Stimulated activated CD4-positive, alpha-beta T cell treated with anti-CD3 and anti-CD28 coated beads, Interleukin-4, amount 100 ng/mL, for 1 hour (primary cell): ENCODE measurements at places on chromosomes 4 and X.
A peak's percentile ranks its signal among the peaks of the same experiment; 100 is the strongest.

DNA sequence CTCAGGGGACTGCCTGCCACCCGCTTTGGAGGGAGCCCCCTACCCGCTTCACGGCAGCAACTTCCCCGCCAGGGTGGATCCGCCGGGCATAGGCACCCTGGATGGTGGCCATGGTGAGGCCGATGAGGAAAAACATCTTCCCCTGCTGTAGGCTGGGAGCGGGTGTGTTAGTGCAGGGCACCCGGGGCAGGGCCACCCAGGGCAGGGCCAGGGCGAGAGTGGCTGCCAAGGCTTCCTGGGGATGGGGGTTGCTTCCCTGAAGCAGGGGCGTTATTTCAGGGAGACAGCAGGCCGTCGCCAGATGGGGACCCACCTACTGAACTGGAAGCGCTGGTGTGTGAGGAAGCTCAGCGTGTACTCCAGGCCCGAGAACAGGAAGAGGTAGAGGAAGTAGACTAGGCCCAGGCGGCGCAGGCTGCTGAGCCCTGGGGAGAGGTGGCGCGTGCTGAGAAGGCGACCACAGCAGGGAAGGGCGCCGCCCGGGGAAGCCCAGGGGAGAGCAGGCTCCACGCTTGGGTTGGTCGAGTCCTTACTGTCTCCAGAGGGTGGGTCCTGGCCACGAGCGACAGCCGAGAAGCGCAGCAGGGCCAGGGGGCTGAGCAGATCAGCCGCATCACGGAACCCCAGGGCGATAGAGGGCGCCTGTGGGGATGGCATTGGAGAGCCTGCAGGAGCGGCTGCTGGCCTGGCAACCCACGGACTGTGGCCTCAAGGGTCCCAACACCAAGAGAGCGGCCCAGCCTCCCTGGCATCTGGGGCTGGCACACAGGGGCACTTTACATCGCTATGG, 31.5 kb downstream of the NOP14 start:
- peak; percentile 51 for DNase-seq

DNA sequence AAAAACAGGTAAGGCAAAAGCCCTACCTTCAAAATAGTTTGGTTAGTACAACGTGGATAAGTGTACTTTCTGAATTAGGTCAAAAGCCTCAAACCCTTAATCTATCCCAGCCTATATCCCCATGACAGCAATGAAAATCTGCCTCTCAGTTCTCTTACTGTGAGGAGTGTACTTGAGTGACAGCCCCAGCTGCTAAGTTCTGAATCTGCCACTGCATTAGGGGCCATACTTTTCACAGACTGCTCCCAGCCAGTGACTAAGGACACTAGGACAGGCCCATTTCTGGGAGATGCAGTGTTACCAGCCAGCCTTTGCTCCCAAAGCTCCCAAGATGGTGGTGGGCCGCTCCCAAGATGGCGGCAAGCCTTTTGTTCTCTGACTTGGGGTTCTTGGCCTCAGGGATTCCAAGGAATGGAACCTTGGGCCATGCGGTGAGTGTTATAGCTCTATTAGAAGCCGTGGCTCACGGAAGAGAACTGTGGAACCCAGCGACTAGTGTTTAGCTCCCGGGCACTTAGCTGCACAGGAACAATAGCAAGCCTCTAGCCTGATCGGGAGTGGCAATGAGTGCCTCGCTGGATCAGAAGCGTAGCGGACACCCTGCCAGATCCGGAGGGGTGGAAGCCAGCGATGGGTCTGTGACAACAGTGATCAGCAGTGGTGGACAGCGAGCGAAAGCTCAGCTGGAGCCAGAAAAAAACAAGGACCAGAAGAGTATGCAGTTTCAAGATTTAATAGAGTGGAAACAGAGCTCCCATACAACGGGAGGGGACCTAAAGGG, 175.6 kb upstream of the NRK start:
- DNase-seq = no peak

GRCh38 chr4:23969635-23970145, 79.8 kb upstream of the PPARGC1A start:
- DNase-seq = no peak

- DNase-seq = no peak
These were observed 33.4 kb downstream of the PJA1 start for GRCh38 chrX:69131886-69132285.

- DNase-seq = no peak
These were observed 446.7 kb upstream of the TENM3 start for GRCh38 chr4:181796502-181796901.

- no peak for DNase-seq
These were observed 159.0 kb downstream of the DCLK2 start for GRCh38 chr4:150237110-150237872.

- DNase-seq = no peak
These were observed 7.0 kb downstream of the C4orf50 start for GRCh38 chr4:6011271-6011671.
